Smooth muscle cell of the coronary artery (primary cell): ENCODE measurements at places on chromosomes 4 and X. TPM values are rescaled to one million over a fixed set of nuclear protein-coding genes. Genes with fewer than 3 reads are reported as not detected.

Gene DNAAF6
- not detected in 2 replicates for total RNA-seq

Gene TRO
- total RNA-seq = 5.9 and 18.3 TPM in 2 replicates

Gene F8A2
- not detected in 2 replicates for total RNA-seq

Gene HAND2
- 9.1 and 12.6 TPM in 2 replicates for total RNA-seq

Gene ERAS
- total RNA-seq = not detected in 2 replicates

Gene BEX1
- 0.47 and 16.2 TPM in 2 replicates for total RNA-seq

Gene TMEM165
- total RNA-seq = 73.5 and 121 TPM in 2 replicates
